Stimulated activated CD8-positive, alpha-beta memory T cell treated with anti-CD3 and anti-CD28 coated beads, Interleukin-2, amount 100 ng/mL, for 48 hours (primary cell): ENCODE measurements at places on chromosomes 12 and 14.

GRCh38 chr14:51849097-51849496 lies 11.3 kb upstream of the GNG2 start:
- DNase-seq, result peak; percentile 25

- no peak for DNase-seq
Observed at GRCh38 chr12:3667485-3667884, 85.4 kb downstream of the CRACR2A start.

GRCh38 chr12:54126696-54127537 lies 61.9 kb downstream of the SMUG1 start:
- no peak for DNase-seq

GRCh38 chr14:20680843-20681347 lies 3.5 kb upstream of the RNASE4 start:
- no peak for DNase-seq

GRCh38 chr14:77791225-77791600 lies 8.7 kb upstream of the ADCK1 start:
- DNase-seq, result no peak

DNA sequence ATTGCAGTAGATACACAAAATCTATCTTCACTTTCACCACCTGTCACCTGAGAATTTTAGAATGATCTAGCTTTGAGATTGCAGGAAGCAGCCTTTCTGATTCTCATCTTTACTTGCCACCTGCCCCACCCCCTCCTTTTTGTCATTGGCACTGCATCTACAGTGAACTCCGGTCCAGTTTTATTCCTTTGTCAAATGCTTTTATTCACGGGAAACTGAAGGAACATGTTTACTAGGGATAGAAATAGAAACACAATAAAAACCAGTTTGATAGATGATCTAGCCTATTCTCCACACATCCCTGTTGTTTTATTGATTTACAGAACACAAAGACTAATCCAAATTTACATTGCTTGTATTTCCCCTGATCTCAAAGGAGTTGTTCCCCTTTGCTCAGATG lies 471.7 kb upstream of the STXBP6 start:
- DNase-seq, result no peak

GRCh38 chr14:65302571-65303189 lies 109.8 kb upstream of the FUT8 start:
- DNase-seq, result peak; percentile 53

GRCh38 chr14:51816031-51816430 lies 44.4 kb upstream of the GNG2 start:
- no peak for DNase-seq

DNA sequence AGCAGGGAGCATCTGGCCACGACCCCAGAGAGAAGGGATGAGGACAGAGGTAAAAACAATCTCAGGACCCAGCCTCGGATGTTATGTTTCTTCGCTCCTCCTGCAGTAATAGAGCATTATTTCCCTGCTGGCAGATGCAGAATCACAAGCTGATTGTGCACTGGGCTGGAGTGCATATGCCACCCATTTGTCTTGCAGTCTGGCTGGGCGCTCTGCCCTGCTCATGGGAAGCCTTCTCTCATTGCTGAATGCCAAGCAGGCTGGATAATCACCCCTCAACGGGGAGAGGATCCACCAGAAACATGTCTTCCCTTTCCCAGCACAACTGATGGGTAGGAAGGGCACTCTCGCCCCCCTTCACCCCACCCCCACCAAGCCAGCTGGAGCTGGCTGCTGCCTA lies 8.5 kb upstream of the VASH1 start:
- no peak for DNase-seq

GRCh38 chr12:104521731-104522130 lies 65.0 kb downstream of the CHST11 start:
- no peak for DNase-seq

- DNase-seq, result no peak
Observed at GRCh38 chr12:115583591-115583990, 693.9 kb downstream of the MED13L start.

- no peak for DNase-seq
Observed at GRCh38 chr14:53093206-53093605, 59.9 kb downstream of the DDHD1 start.

DNA sequence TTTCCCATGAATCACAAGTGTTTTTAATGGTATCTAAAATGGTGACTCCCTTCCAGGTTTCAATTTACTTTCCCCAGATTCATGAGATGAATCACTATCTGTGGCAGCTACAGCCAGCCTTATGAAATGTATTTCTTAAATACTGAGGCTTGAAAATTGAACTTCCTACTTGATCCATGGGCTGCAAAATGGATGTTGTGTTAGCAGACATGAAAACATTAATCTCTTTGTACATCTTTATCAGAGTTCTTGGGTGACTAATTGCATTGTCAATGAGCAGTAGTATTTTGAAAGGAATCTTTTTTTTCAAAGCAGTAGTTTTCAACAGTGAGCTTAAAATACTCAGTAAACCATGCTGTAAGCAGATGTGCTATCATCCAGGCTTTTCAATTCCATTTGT lies 250.8 kb downstream of the SLC6A15 start:
- no peak for DNase-seq

- no peak for DNase-seq
Observed at GRCh38 chr12:105930557-105931503, 207.9 kb downstream of the NUAK1 start.

DNA sequence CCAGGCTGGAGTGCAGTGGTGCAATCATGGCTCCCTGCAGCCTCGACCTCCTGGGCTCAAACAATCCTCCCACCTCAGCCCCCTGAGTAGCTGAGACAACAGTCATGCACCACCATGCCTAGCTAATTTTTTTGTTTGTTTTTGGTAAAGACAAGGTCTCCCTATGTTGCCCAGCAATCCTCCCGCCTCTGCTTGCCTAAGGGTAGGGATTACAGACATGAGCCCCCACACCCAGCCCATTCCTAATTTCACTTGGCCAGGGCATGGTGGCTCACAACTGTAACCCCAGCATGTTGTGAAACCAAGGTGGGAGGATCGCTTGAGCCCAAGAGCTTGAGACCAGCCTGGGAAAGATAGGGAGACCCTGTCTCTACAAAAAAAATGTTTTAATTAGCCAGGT lies 9.1 kb downstream of the DAD1 start:
- no peak for DNase-seq

- no peak for DNase-seq
Observed at GRCh38 chr12:40032433-40033241, 73.2 kb downstream of the SLC2A13 start.

DNA sequence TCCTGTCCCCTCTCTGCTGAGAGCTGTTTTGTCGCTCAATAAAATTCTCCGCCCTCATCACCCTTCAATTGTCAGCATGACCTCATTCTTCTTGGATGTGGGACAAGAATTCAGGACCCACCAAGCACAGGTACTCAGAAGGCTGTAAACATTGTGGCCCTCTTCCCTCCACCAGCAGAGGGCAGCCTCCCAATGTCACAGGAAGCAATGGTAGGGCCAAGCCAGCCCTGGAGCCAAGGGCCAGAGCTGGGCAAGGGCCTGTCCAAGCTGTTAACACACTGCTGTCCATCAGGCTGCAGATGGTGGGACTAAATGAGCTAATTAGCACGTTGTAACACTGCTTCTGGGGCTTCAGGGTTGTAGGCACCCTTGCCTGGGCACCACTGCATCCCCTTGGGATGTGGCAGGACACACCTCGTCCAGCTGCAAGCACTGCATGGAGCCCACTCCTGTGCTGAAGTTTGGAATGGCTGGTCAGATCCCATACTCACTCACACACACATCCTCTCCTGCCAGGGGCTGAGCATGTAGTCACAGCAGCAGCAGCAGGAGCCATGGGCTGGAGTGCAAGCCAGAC lies 62.7 kb upstream of the HECTD1 start:
- DNase-seq, result peak; percentile 24

DNA sequence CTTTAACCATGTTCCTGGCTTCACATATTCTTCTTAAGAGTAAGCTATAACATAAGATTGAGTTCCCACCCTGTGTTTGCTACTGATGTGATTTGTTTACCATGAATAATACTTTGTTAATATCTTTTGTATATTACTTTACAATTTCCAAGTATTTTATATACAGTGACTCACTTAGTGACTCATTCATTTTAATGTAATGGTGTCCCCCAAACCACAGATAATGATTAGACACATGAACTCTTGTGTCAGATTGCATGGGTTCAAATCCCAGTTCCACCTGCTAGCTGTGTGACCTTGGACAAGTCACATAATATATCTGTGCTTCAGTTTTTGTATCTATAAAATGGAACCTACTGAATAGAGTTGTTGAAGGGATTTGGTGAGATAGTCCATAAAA lies 76.1 kb downstream of the MYF5 start:
- no peak for DNase-seq

DNA sequence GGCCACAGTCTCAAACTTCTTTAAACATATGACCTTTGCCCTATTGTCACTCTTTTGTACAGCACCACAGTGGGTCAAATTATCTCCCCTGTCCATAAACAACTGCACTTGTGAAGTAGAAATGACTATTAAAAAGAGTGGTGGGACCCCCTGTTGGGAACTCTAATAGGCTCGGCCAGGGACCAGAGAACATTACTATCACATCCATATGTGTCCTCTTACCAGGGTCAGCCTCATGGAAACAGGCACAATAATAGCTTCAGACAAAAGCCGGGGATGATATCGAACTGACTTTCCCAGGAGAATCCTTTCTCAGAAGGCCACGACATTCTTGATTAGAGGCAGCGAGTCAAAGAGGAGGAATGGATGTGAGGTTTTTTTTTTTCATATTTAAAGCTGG lies 96.6 kb downstream of the NKX2-1 start:
- DNase-seq, result no peak

- DNase-seq, result no peak
Observed at GRCh38 chr12:120814903-120815429, 89.2 kb downstream of the SPPL3 start.

- DNase-seq, result no peak
Observed at GRCh38 chr12:9796971-9797370, 30.3 kb upstream of the KLRF1 start.

- no peak for DNase-seq
Observed at GRCh38 chr12:23576372-23576771, 373.1 kb downstream of the SOX5 start.

- DNase-seq, result no peak
Observed at GRCh38 chr14:31530136-31530535, 31.1 kb upstream of the NUBPL start.

- DNase-seq, result no peak
Observed at GRCh38 chr14:50808053-50808452, 22.9 kb downstream of the NIN start.

- no peak for DNase-seq
Observed at GRCh38 chr12:20578142-20578541, 117.0 kb upstream of the SLCO1C1 start.

GRCh38 chr12:57159311-57159710 lies 11.9 kb upstream of the LRP1-AS start:
- DNase-seq, result no peak

GRCh38 chr12:122999986-123000420 lies 19.5 kb downstream of the ARL6IP4 start:
- no peak for DNase-seq

DNA sequence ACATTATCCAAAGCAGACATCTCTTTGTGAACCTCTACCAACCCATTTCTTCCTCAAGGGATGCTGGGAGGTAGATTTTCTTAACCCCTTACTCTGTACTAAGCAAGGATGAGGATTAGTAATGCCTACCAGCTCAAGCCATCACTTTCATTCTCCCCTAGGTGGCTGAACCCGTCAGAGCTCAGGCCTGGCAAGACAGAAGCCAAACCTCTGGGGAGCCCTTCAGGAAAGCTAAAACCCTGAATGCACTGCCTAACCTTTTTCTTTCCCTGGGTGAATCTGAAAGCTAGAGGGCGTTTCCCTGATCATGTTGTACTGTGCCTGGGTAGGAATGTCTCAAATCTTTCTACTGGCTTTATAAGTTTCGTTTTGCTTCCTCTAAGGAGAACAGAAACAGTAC lies 617.3 kb downstream of the RPL10L start:
- no peak for DNase-seq

DNA sequence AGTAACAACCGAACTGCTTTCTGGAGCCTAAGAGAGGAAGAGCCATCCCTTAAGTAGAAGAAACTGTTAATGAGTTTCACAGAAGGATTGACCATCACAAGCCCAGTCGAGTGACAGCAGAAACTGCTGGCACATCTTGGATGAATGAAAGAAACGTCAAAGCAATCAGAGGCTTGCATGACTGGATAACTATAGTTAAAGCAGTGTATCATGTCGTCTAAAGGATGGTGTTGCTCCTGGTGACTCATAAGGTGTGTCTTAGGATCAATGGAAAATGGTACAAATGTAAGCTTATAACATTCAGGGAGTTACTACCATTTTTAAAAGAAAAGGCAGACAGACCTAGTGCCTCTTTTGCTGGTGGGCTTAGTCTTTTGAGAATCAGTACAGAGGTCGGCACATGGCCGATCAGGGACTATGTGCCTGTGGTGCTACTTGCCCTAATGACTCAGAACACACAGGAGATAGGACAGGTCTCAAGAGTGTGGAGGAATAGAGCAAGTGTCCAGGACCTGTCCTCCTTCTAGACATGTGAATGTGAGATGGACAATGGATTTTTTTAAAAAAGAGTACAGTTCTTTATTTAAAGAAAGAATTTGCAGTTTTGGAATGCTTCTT lies 55.7 kb downstream of the TMX1 start:
- no peak for DNase-seq

GRCh38 chr14:44770201-44770600 lies 191.5 kb downstream of the KLHL28 start:
- no peak for DNase-seq

- no peak for DNase-seq
Observed at GRCh38 chr12:41656454-41656853, 468.3 kb downstream of the PDZRN4 start.

GRCh38 chr12:19316425-19316824 lies 122.9 kb upstream of the AEBP2 start:
- no peak for DNase-seq

- DNase-seq, result no peak
Observed at GRCh38 chr12:68470664-68471328, 138.6 kb upstream of the MDM1 start.

GRCh38 chr12:25877446-25877845 lies 81.0 kb upstream of the RASSF8 start:
- no peak for DNase-seq

- DNase-seq, result peak; percentile 33
Observed at GRCh38 chr12:123119808-123120207, 31.1 kb downstream of the PITPNM2 start.

- DNase-seq, result no peak
Observed at GRCh38 chr14:95043314-95043713, 114.0 kb downstream of the DICER1 start.

DNA sequence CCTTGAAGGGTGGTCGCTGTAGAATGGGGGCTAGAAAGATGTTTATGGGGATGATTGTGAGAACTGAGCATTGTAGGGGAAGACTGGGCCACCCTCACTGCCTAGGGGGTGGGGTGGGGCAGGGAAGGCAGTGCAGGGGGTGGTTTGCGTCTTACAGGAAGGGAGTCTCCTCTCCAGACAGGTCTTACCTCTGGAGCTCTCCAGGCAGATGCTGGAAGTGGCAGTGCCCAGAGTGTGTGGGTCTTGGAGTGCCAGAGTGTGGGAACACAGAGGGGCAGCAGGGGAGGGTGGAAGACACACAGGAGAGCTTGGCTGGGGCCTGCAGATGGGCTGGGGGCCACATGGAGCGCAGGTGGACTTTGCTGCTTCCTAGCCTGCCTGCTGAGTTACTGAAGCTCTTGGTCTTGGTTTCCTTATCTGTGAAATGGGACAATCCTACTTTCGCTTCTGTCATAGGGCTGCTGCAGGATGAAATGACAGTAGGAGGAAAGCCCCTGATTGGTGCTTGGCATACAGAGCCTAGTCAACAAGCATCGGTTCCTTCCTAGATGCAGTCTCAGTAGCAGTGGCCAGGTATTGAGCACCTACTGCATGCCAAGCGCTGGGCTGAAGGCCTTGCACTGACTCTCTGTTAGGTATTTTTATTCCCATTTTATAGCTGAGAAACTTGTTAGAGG lies 118.3 kb downstream of the SLC25A47 start:
- no peak for DNase-seq

GRCh38 chr12:110508071-110508586 lies 6.0 kb downstream of the RAD9B start:
- no peak for DNase-seq
